ENCODE measurements at places on chromosomes 2 and 18.

DNA sequence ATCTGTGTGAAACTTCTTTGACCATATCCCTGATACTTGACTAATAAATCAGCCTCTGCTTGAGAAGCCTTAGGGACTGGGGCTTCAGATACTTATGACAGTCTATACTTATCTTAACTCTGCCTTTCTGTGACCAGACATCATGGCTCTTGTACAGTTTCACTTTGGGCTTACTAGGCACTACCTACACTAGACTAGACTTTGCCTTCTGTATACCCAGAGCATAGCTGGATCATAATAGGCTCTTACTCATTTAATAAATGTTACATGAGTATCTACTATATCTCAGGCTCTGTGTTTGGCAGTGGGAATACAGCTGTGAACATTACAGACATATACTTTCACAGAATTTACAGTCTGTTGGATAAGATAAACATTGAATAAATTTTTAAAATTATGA is 9.0 kb downstream of the UGP2 start:
- DNase-seq = no peak

- no peak for DNase-seq
Measured at GRCh38 chr18:31801078-31801477, 40.4 kb upstream of the SLC25A52 start.

DNA sequence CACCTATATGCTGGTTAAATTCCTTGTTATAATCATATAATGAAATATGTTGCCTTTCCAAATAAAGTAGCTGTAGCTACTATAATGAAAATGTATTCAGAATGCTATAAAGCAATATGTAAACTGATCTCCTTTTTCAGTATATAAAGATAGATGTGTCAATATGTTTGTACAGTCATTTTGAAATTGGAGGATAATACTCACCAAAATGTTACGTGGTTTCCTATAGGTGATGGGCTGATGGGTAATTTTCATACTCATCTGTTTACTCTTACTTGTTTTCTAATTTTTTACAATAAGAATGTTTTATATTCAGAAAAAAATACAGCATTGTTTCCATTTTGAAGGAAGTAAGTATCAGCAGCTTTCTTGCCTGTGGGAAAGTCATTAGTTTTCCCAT is 70.2 kb downstream of the PRKRA start:
- DNase-seq = no peak

DNA sequence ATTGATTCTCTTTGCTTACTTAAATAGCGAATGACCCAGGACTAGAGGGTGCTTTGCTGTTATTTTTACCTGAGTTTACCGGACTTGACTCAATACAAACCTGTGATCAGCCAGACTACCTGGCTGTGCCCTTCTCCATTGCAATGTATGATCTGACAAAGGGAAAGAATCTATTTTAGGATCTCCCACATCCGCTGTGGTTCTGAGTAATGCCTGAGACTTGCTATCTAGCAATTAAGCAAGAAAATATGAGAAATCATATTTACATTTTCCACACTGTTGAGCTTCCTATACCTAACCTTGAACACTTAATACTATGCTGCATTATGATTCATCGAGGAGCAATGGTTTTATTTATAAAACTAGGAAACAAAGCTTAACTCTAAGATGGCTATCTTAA is 215.2 kb downstream of the RAD51AP2 start:
- no peak for DNase-seq

- no peak for DNase-seq
Measured at GRCh38 chr2:71332435-71332796, 834 bp downstream of the ZNF638 start.

DNA sequence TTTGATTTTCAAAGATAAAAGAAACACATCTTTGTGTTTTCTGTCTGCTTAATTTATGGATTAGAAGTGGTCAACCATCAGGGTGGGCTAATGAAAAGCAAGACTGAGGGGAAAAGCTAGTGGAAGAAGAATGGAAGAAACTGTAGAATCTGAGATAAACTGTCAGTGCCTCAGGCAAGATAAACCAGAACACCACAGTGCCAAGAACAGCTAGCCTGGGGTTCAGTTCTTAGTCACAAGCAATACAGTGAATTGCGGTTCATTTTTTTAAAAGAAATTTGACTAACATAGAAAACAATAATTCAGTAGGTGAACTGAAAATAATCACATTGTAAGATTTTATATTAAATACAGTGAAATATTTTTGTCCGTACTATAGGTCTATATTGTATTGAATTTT is 22.0 kb upstream of the LNPK start:
- DNase-seq = no peak

DNA sequence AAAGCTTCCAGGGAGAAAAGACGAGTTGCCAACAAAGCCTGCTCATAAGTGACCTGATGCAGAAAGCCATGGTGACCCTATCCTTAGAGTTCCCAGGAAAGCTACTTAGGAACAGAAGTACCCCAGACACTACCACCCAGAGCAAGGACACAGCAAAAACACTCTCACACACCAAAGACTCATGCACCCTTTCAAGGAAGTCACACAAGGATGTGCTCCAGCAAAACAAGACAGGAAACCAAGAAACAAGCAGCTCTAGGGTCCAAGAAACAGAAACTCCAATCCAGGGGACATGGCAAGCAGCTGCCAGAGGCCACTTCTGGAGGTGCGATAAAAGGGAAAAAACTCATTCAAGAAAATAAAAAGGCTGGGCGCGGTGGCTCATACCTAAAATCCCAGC is 5.7 kb downstream of the KIF1A start:
- DNase-seq = no peak

DNA sequence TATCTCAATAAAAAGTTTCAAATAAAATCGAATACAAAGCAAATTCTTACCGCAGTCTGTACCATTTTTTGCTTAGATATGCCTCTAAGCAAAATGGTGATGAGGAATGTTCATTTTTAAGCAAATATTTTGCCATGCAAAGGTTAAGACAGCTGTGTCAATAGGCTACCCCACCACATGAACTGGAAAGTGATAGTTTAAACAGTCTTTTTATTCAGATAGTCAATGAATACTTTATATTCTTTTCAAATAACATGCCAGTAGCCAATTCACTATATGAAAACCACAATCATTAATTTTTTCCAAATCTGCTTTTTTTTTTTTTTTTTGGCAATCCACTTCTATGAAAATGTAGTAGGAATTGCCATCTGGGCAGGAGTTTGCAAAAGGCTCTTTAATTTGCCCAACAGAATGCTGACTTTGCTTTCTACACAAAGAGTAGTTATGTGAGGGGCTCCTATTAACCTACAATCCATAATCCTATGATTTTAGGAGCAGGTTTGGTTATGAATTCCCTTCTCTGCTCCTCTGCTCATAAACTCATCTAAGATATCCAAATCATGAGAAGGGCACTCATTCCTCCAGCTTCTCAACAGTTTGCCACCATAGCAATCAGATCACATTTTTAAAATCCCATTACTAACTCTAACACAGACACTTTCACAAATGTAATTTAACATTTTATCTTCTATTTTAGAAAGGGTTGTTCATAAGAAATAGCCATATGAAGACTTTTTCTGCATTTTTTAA is 69.2 kb downstream of the SLC40A1 start:
- no peak for DNase-seq

DNA sequence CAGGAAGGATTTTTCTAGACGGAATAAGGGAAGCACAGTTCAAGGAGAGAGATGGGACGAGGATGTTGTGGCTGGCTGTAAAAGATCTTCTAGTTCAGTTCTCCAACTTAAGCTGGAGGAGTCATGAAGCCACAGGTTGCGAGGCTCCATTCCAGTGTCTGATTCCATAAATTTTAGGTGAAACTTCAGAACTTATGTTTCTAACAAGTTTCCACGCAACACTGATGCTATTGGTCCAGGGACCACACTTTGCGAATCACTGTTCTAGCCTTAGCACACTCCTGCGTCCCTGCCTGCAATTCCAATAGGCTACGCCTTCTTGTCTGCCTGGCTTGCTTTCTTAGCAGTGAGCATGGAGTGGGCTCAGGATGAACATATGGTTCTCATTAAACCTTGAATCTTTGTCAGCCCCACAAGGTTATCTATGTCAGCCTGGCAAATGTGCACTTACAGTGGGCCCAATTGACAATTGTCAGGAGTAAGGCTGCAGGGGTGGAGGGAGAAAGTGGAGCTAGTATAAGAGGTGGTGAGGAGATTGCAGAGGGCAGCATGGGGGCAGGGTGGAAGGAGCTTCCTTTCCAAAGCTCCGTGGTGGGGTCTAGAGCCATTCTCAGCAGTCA is 438.1 kb upstream of the ST6GAL2 start:
- DNase-seq = no peak

DNA sequence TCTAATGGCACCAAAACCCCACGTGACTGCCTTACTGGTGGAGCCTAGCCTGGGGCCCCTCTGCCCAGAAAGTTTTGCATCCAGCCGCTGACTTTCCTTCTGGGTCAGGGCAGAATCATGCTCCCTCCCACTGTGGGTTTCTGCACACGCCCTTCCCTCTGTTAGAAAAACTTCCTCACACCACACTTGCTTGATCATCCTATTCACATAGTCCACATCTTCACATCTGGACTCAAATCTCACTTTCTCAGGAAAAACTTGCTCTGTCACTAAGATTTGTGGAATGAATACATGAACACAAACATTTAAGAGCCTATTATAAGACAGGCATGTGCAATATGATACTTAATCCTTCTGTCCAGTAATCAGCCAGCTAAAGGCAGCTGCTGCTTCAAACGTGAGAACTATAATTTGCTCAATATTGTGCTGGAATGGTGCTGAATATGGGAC is 274.7 kb downstream of the RND3 start:
- no peak for DNase-seq

GRCh38 chr2:10137053-10137843 is 14.7 kb downstream of the RRM2 start:
- no peak for DNase-seq

DNA sequence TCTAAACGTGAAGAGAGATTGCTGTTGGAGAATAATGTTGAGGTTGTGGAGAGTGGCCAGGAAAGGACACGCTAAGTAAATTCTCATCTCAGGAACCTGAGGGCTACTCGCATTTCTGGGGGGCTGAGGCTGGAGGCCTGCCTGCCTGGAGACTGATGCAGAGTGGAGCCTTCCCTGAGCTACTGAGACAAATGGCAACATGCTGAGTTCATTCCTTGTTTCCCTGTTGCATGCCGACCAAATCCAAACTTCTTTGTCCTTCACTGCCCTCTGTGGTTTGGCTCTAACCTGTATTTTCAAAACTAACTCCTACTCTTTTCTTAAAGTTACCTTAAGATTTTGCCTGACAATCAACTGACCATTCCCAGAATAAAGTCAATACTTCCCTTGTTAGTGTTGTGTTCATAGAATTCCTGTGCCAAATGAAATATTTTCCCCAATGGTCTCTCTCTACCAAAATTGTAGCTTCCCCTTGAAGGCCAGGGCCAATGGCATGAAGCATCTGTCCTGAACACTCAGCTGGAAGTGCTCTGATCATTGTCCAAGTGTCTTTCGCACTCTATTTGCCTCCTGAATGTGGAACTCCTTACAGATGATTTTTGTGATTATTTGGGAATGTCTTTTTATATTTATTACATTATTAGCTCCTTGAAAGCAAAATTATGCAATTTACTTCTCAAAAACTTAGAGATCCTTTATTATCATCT is 1085.6 kb downstream of the SOCS6 start:
- DNase-seq = no peak

DNA sequence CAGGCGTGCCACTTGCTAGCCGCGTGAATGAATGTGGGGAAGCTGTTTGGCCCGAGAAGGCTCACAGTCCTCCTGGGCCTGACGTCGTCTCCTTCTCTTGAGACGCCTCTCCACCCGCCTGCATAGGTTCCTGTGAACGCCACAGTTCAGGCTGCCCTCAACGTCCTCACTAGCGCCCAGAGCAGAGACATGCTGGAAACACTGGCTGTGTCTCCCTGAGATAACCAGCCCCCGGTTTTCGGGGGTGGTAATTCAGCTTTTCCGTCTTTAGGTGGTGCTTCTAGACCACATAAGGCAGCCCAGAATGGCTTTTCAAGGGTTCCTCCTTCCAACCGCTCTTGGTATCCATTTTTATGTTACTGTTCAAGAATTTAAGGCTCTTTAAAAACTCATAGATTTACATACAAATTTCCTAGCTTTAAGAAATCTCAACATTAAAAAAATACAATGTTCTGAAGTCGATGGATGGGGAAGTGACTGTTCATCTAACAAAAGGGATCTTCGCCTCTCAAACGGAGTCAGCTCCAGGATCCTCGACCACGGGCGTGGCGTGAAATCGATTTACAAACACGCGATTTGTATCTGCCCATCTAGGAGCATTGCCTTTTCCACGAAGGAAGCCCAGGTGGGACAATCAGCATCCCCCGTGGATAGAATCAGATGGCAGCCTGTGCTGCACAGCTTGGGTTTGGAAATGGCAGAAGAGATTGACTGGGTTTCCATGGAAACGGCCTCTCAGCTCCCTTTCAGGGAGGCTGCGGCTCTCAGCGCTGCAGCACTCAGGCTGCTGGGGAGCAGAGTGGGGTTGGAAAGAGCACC is 110.6 kb upstream of the PXDN start:
- no peak for DNase-seq

DNA sequence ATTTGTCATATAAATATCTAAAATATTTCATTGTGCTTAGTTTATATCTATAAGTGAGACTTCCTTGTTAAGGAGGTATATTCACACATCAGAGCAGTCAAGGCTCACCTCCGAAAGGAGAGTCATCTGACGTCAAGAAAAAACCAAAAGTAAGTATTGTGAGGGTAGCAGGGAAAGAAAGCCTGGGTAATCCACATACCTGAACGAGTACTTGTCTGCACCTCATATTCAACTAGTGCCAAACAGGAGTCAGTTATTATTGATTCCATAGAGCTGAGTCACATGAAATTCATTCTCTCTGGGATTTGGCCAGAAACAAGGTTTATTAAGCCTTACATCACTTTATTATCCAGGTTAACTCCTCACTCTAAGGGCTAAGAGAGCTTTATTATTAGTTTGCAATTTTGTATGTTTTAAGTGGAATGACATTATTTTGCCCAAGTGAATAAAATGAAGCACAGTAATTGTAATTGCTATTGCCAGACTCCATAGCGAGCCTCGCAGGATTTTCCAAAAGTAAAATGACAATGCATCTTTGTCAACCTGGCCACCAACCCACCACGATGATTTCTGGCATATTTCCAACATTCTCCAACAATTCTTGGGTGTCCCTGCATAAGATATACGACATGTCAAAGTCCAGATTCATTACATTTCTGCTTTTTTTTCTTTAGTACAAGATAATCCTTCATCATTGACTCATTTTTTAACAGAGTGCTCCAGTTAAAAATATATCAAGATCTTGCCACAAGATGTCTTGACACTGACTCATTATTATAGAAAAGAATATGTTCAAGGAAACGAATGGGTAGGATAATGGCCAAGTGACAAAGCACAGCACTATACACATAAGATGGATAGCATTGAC is 1210.4 kb upstream of the ACVR2A start:
- no peak for DNase-seq

GRCh38 chr2:172965433-172966212 is 110.0 kb upstream of the MAP3K20 start:
- peak; percentile 29 for DNase-seq

GRCh38 chr2:160970052-160970965 is 189.9 kb upstream of the TANK start:
- no peak for DNase-seq
